ENCODE measurements at places on chromosomes 3 and 15.

GRCh38 chr15:62849316-62850106, 193.0 kb upstream of the TPM1 start:
- DNase-seq, result no peak

DNA sequence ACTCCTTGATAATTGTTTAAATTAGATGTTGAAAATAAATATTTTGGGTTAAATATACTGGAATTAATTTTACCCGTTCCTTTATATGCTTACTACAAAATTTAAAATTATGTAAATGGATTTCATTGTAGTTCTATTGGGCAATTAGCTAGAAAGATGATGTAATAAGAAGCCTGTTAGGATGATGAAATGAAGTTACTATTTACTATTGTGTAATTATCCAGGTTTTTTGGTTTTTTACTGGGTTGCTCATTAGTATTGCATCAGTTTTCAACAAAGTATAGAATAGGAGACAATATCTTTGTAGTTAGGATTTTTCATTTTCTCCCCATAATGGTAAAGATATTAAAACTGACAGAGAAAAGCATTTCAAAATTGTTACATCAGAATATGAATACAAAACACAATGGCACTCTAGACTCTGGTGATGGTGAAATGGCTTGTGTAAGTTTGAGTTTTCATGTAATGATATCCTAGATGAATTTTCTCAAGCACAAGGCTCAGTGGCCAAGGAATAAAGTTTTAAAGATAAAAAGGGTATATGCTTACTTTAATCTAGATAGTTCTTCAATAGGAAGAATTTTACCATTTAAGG, 222.0 kb downstream of the P3H2 start:
- DNase-seq, result no peak

GRCh38 chr3:52313774-52314188, 2.3 kb upstream of the DNAH1 start:
- DNase-seq, result no peak

DNA sequence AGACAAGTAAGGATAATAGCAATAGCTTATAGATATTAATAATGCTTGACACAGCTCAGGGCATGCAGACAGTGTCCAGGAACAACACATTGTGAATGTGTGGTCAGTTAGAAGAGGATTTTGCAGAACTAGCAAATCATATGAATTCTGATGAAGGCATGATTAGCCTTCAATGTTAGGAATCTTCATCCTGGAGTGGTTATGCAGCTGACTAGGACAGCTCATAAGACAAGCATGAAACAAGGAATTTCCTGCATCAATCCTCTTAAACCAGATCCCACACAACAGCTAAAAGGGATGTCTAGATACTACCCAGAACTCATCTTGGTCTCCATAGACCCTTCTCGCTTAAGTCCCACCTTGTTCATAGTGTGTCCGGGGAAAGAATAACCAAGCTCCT, 499.0 kb upstream of the ATP11B start:
- DNase-seq, result no peak

- DNase-seq, result no peak
Observed at GRCh38 chr3:171776839-171777583, 33.3 kb downstream of the PLD1 start.

DNA sequence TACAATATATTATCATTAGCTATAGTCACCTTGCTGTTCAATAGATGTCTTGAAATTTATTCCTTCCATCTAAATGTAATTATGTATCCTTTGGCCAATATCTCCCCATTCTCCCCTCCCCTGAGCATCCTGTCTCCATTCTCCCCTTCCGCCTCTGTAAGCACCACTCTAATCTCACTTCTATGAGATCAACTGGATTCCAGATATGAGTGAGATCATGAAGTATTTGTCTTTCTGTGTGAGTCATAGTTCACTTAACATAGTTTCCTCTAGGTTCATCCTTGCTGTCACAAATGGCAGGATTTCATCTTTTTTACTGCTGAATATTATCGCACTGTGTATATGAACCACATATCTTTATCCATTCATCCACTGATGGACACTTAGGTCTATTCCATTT, 148.8 kb upstream of the NDN start:
- DNase-seq, result no peak

DNA sequence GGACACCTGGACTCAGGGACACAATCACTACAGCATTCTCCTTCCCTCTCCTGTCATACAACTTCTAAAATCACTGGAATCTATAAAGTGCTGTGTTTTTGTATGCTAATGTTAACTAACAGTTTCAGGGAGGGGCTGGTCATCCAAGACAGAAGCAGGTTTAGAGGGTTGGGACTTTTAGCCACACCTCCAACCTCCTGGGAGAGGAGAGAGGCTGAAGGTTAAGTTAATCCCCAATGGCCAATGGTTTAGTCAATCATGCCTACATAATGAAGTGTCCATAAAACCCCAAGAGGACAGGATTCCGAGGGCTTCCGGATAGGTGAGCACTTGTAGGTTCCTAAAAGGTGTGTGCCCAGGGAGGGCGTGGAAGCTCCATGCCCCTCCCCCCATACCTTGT, 219.3 kb upstream of the CTNNB1 start:
- no peak for DNase-seq

DNA sequence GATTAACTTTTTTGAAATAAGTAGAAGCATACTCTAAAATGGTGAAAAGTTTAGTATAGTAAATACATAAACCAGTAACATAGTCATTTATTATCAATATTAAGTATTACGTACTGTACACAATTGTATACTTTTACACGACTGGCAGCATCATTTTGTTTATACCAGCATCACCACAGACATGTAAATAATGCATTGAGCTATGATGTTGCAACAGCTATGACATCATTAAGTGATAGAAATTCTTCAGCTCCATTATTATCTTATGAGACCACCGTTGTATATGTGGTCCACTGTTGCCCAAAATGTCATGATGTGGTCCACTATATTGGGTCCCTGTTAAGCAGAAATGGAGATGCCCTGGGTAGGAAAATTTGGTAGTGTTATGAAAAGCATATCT, 51.3 kb downstream of the DRD3 start:
- DNase-seq, result no peak

- DNase-seq, result peak; percentile 84
Observed at GRCh38 chr3:44976002-44976815, at the start of the genes EXOSC7 and ZDHHC3. EXOSC7 (plus strand) TSS chr3:44976244; CDS start chr3:44976278, 34 bp downstream. ZDHHC3 (minus strand) TSS chr3:44976174; CDS start chr3:44959436, 16,738 bp downstream.

- no peak for DNase-seq
Observed at GRCh38 chr15:60937278-60937677, 291.8 kb downstream of the RORA start.

- no peak for DNase-seq
Observed at GRCh38 chr3:63067999-63068645, 192.9 kb upstream of the CADPS start.

GRCh38 chr3:12396471-12396870, 87.8 kb upstream of the TSEN2 start:
- DNase-seq, result no peak

DNA sequence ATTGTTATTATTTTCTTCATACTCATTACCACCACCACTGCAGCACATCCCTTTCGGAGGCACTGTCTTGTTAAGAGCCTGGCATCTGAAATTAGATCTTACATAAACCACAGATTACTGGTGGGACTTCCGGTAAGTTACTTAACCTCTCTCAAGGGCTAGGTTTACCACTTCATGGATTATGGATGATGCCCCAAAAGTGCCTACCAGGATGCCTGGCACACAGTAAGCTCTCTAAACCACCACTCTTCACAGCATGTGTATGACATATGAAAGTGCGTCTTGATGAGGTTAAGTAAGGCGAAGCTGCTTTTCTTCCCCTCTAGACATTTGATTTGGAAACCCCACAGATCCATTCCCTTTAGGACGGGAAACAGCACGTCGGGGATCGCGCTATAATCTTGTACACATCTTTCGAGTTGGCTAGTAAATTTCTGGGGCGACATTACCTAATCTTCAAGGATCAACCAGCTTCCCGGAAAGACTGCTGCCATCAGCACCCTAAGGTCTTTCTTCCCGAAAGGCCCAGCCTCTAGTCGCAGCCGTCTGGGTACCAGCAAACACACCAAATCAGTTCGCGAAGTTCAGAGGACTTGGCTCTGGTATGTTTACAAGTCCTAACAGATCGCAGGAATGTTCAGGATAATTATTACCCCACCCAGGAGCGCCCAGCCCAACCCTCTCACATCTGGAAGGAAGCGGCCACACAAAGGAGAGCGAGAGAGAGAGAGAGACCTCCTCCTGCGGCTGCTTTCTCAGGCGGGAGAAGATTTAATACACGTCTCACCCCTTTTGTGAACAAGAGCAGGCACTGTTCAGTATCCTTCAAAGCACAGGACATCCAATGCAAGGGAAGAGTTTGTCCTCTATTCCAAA, 155.1 kb upstream of the FRMD4B start:
- DNase-seq, result no peak

- DNase-seq, result no peak
Observed at GRCh38 chr15:55959744-55960447, 33.5 kb downstream of the NEDD4 start.

- DNase-seq, result no peak
Observed at GRCh38 chr3:53817211-53817610, 29.0 kb downstream of the CHDH start.

- DNase-seq, result no peak
Observed at GRCh38 chr3:20066850-20067617, 26.8 kb downstream of the KAT2B start.

- no peak for DNase-seq
Observed at GRCh38 chr3:44130249-44130648, 111.4 kb upstream of the TOPAZ1 start.

DNA sequence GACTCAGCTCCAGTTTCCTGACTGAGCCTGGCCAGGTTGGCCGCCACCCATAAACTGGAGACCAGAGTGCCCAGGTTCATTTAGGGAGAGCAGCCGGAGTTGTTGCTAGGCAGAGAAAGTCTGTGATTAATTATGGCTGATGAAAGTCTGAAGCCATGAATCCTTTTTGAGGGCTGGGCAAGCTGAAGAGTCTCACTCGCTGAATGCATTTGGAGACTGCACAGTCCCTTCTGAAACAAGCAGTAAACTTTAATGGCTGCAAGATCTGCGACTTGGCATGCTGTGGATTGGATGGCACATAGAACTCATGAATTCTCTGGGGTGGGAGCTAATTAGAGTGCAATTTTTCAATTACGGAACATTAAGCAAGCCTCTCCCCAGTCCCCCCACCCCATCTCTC, 282.1 kb downstream of the RPLP1 start:
- DNase-seq, result no peak

GRCh38 chr15:80745888-80746287, 33.3 kb upstream of the CEMIP start:
- DNase-seq, result no peak

- no peak for DNase-seq
Observed at GRCh38 chr3:65493371-65493882, 545.3 kb downstream of the MAGI1 start.

GRCh38 chr3:49607105-49607591, 52.9 kb downstream of the BSN start:
- no peak for DNase-seq

DNA sequence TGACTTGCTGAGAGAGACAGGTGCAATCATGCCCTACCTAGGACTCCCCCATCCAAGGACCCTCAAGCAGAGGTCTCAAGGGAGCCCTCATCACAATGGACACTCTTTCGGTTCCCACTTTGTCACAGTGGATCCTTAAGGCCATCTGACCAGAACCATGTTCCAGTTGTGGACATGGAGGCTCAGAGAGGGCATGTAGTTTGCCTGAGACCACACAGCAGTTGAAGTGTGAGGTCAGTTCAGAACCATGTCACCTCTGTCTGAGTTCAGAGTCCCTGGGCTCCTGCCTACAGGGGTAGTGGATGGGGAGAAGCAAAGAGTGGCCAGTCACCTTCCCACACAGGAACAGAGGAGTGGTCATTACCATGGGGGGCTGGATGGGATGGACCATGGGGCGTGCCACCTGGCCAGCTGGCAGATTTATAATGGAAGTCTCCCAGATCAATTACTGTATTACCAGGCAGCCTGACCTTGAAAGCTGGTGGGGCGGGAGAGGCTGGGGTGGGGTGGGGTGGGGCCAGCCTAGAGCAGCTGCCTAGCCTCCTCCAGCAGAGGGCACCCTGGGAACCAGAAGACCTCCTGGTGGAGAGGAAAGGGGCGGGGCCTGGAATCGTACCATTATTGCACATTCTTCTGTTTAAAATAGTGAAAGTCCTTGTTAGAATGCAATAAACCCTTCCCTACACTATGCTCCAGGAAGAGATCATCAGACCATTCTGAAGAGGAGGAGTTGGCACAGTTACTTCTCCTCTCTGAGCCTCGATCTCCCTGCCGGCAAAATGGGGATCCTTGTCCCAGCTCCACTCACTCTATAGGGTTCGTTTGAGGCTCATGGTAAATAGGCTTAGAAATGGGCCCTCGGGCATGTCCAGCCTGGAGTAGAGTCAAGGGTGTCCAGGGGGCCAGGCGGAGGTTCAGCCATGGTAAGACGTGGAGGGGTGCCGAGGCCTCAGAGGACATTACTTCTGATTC, 26.9 kb upstream of the LINGO1 start:
- no peak for DNase-seq

GRCh38 chr3:119034256-119035013, at the start of gene IGSF11:
IGSF11 (minus strand) TSS chr3:119034846; CDS start chr3:119034582, 264 bp downstream.
- DNase-seq, result peak; percentile 60

DNA sequence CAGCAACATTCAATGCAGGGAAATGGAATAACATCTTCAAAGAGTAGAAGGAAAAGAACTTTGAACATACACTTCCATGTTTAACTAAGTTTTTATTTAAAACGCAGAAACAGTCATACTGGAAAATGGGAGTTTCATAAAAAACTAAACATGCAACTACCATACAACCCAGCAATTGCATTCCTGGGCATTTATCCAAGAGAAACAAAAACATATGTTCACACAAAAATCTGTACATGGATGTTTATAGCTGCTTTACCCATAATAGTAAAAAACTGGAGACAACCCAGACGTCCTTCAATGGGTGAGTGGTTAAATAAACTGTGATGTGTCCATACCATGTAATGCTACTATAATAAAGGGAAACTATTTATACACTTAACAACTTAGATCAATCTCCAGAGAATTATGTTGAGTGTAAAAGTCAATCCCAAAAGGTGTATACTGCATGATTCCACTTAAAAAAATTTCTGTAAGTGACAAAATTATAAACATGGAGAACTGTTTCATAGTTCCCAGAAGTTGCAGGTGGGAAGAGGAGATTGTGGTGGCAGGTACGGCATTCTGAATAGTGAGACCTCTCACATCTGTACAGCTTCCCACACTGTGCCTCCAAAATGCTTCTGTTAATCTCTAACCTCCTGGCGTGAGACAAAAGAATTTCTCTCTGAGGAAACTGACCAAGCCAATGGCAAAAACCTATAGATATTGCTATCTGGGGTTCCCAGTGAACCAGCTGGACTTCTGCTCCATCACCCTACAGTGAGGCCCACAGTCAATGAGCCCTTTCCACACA, 23.1 kb downstream of the ISG20 start:
- no peak for DNase-seq

DNA sequence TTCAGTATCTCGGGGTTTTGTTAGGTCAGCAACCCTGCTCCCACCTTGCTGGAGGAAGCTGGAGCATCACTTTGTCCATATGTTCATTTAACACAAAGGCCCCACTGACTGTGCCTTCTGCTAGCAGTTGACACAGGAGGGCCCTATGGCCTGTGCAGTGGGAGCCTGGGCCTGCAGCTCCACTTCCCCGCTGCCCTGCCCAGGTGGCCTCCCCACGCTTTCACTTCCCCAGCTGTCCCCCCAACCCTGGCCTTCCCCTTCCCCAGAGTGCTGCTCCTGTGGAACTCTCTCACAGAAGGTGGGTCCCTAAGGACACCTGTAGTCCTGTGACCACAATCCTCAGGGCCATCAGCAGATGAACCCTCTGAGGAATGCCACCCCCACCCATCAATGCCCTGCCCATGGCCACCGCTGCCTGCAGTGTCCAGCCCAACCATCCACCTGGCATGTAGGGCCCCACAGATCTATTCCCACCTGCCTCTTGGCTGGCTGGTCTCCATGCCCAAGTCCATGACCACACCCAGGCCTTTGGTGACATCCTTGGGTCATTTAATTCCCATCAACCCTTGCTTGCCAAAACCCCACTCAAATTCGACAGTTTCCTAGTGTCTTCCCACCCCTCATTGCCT, 13.5 kb downstream of the TBC1D21 start:
- no peak for DNase-seq
